Heart left ventricle (tissue), 16 donors: ENCODE measurements at places on chromosomes 7 and 10. TPM values are rescaled to one million over a fixed set of nuclear protein-coding genes. Genes with fewer than 3 reads are reported as not detected.

Gene LRRD1
- polyA plus RNA-seq: not detected

GRCh38 chr7:36970551-36971514 is 246.5 kb upstream of the AOAH start:
- DNase-seq: no peak

GRCh38 chr10:80186364-80187012 is 18.8 kb downstream of the ANXA11 start:
- DNase-seq: peak; percentile 53

GRCh38 chr7:122626785-122627184 is 72.1 kb downstream of the RNF133 start:
- no peak for DNase-seq

DNA sequence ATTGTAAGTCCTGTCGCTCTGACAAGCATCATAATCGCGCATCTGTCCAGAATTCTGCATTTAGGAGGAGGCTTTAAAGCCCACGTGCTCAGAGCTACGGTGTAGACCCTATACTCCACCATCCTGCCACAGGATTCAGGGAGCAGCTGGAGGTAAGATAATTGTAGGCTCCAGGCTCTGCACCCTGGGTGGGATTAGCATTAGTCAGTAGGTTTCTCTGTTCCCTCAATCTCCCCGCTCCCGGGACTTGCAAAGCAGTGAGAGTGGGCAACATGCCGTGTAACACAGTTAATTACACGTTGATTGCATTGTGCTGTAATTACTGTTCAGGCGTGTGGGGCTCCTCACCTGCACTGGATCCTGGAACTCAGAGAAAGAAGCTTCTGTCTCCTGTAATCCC is 89.3 kb upstream of the CUX1 start:
- no peak for DNase-seq

DNA sequence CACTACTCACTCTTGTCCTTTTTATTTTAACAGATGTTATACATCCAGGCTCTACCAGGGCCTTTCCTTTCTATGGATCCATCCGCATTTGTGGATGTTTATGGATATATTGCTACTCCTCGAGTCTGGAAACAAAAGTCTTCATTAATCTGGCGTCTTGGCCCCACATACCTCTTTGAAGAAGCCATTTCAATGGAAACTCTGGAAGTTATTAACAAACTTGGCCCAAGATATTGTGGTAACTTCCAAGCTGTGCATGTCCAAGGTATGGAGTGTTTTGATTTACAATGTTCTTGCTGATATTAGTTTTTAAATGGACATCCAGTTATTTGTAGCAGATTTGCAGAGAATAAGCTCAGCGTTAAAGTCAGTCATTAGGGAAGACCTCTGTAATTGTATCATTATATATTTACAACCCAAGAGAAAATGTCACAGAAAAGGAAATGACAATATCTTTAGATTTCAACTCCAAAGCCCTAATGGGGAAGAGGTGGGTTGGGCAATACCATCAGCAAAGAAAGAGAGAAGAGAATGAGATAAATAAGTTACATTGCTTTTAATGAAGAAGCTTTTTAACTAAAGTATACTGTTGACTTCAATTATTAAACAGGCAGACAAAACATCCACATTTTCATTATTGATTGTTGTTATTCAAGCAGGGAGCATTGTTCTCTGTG is 102.1 kb downstream of the WDFY4 start:
- DNase-seq: no peak
